ENCODE measurements at places on chromosomes 5 and 9.

DNA sequence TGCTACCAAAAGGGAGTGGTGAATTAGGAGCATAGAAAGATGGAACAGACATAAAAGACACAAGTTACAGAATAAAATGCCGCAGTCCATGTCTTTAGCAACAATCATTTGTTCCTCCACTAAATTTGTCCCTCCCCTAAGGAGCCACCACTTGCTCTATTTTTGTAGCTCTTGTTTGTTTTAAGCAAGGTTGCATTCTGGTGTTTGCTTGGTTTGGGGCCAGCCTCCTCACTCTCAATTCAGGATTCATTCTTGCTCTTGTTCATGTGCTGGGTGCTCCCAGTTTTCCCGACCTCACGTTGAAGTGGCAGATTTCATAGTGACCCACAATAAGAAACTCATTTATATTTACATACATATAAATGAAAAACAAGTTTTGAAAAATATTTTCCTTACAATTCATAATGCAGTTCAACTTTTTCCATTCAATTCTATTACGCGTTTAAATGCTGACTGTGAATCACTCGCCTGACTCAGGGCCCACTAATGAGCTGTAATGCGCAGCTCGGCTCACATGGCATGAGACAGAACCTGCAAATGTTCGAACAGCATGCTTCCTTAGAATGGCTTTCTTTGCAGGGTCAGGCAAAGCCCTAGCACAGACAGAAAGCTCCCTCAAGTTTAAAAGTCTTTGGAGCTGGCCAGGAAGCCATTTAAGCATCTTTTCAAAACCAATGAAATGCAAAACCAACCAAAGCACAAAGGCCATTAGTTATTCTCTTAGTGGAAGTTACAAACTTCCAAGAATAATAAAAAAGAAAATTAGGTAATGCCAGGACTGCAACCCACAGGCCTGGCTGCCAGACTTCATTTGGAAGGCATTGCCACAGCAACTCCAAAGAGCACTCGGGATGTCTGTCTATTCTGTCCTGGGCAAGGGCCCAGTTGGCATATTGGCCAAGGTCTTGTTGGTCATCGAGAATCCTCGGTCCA is 41.7 kb downstream of the RETREG1 start:
- DNase-seq, result no peak
- peaks cover 9% of the 10 kb centered on the region for H3K36me3 ChIP-seq
- no peak overlapping the region for H3K4me3 ChIP-seq
- H3K4me1 ChIP-seq, result peaks cover 8% of the 10 kb centered on the region
- no peak overlapping the region for H3K27ac ChIP-seq

DNA sequence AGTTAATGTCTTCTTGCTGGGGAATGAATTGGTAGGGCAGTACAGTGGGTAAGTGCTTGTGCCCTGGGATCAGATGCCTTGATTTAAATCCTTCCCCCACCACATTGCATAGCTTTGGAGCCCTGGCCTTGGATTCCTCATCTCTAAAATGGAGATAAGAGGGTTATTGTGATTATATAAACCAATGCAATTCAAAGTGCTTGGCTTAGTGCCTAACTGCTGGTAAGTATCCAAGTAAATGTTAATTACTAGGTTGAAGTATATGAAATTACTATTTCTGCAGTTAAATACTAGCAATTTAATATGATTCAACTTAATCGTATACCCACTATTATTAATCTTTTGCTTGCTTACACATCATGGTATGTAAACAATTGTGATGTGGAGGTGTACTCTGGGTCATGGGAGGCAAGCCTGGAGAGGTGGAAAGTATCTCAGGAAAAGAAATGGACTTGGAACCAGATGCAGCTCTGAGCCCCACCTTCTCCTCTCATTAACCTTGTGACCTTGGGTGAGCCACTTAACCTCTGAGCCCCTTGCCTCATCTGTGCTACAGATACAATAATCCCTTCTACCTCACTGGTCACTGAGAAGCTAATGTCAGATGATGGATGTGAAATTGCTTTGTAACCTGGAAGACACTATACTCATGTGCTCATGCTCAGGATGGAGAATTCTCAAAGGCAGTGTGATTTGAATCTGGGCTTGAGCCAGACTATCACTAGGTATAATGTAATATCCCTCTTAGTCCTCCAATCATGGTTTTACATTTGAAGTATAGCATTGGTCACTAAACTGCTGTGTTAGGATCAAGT is 23.8 kb downstream of the NEUROG1 start:
- no peaks in the 10 kb centered on the region for H3K36me3 ChIP-seq
- H3K4me3 ChIP-seq, result no peak overlapping the region
- no peak overlapping the region for H3K27ac ChIP-seq
- no peak for DNase-seq
- H3K27me3 ChIP-seq, result peaks cover 47% of the 10 kb centered on the region

- H3K4me1 ChIP-seq, result peaks cover 5% of the 10 kb centered on the region
- DNase-seq, result no peak
- H3K4me3 ChIP-seq, result no peak overlapping the region
- peaks cover 11% of the 10 kb centered on the region for H3K27me3 ChIP-seq
- H3K27ac ChIP-seq, result no peak overlapping the region
These were observed 536.6 kb downstream of the PDE4D start for GRCh38 chr5:59356813-59357380.

- H3K36me3 ChIP-seq, result no peaks in the 10 kb centered on the region
- no peak overlapping the region for H3K27ac ChIP-seq
- no peak overlapping the region for H3K4me3 ChIP-seq
- H3K27me3 ChIP-seq, result peaks cover 2% of the 10 kb centered on the region
These were observed 17.1 kb upstream of the IFNK start for GRCh38 chr9:27506981-27507380.

- no peak for DNase-seq
- peaks cover 24% of the 10 kb centered on the region for H3K4me1 ChIP-seq
- peaks cover 14% of the 10 kb centered on the region for H3K36me3 ChIP-seq
- H3K27ac ChIP-seq, result peak overlapping the region; percentile 85
- peaks cover 4% of the 10 kb centered on the region for H3K27me3 ChIP-seq
These were observed 1.3 kb downstream of the HINT2 start for GRCh38 chr9:35813434-35814105.

DNA sequence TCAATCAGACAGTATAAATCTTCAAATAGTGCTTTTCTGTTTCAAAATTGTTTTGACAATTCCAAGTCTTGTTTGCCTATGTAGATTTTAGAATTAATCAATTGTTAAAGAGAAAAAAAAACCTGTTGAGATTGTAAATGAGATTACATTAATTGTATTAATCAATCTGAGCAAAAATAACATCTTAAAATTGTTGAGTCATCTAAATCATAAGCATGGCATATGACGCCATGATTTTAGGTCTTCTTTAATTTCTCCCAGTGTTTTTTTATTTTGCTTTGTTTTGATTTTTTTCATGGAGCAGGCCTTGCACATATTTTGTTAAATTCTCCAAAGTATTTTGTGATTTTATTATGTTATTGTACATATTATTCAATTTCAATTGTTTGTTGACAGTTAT is 988.0 kb upstream of the SEMA6A start:
- no peak overlapping the region for H3K27ac ChIP-seq
- no peaks in the 10 kb centered on the region for H3K36me3 ChIP-seq
- DNase-seq, result no peak

GRCh38 chr9:105344283-105344682 is 99.8 kb downstream of the SLC44A1 start:
- DNase-seq, result no peak
- H3K27me3 ChIP-seq, result peaks cover 27% of the 10 kb centered on the region
- H3K36me3 ChIP-seq, result no peaks in the 10 kb centered on the region
- H3K4me1 ChIP-seq, result peaks cover 16% of the 10 kb centered on the region
- no peak overlapping the region for H3K4me3 ChIP-seq

DNA sequence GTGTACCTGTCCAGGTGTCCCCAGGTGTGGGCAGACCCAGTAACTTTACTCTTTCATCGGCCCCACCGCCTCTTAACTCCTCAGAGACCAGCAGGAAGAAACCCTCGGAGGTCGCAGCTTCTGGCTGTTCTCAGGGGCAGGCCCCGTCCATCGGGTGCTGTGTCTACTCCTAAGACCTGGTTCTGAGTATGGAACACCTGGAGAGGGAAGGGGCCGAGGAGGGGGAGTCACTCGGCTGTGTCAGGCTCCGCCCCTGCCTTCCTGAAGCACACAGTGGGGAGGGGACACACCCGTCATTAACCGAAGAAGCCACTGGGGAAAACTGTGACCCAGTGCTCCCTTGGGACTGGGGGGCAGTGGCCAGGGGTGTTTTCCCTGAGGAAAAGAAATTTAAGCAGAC is 22.3 kb downstream of the NTNG2 start:
- H3K4me3 ChIP-seq, result no peak overlapping the region
- H3K27me3 ChIP-seq, result peaks cover 10% of the 10 kb centered on the region
- no peak overlapping the region for H3K27ac ChIP-seq
- H3K36me3 ChIP-seq, result no peaks in the 10 kb centered on the region
- DNase-seq, result no peak

DNA sequence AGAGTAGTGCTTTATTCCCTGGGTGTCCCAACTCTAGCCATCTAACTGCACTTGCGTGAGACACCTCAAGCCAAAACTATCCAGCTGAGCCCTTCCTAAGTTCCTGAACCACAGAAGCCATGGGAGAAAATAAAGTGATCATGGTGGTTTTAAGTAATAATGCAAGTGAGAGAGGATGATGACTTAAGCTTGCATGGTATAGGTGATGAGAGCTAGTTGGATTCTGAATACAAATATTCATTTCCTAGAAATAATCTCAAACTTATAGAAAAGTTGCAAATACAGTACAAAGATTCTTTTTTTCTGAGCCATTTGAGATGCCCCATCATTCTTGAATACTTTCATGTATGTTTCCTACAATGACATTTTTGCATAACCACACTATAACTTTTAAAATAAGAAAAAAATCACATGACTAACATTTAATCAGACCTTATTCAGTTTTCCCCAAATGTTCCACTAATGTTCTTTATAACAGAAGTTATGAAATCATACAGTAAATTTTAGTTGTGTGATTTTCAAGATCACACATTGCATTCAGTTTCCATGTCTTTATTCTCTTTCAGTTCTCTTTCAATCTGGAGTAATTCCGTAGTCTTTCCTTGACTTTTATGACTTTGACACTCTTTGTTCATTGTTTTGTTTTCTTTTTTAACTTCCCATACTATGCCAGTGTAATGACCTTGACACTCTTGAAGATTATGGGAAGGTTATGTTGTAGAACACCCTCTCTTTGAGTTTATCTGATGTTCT is 5.5 kb upstream of the AK3 start:
- peaks cover 7% of the 10 kb centered on the region for H3K4me1 ChIP-seq
- H3K36me3 ChIP-seq, result no peaks in the 10 kb centered on the region
- H3K27ac ChIP-seq, result no peak overlapping the region
- no peak overlapping the region for H3K4me3 ChIP-seq
- DNase-seq, result no peak

- no peaks in the 10 kb centered on the region for H3K27me3 ChIP-seq
- H3K27ac ChIP-seq, result no peak overlapping the region
- no peaks in the 10 kb centered on the region for H3K36me3 ChIP-seq
- H3K4me3 ChIP-seq, result no peak overlapping the region
- DNase-seq, result no peak
These were observed 675.9 kb upstream of the ZNF608 start for GRCh38 chr5:125422342-125422741.

DNA sequence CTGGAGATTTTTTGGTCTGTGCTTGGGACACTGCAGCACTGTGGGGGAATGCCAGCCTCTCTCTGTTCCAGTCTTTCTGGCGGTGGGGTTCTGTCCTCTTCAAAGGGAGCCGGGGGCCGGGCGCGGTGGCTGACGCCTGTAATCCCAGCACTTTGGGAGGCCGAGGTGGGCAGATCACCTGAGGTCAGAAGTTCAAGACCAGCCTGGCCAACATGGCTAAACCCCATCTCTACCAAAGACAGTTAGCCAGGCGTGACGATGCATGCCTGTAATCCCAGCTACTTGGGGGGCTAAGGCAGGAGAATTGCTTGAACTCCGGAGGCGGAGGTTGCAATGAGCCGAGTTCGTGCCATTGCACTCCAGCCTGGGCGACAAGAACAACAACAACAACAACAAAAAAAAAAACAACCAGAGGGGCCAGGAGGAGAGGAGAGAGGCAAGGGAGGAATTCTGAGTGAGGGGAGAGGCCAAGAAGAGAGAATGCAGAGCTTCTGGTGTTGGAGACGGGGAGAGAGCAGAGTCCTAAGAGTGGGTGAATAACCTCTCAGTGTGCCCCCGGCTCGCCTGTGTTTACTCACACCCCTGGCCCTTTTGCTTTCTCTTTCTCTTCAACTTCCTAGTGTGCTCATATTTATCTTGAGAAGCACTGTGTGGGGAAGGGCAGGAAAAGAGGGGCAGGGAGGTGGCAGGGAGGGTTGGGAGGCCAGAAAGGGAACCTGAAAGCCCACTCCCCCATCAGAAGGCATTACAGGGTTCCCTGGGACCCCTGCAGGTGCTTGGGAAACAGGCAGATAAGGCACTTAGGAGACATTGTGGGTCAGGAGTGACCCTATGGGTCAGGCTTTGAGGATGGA is 3.2 kb upstream of the SET start:
- H3K27ac ChIP-seq, result peak overlapping the region; percentile 92
- H3K4me3 ChIP-seq, result peak overlapping the region; percentile 94
- peak; percentile 33 for DNase-seq
- H3K27me3 ChIP-seq, result no peaks in the 10 kb centered on the region
- peaks cover 31% of the 10 kb centered on the region for H3K4me1 ChIP-seq
- H3K36me3 ChIP-seq, result peaks cover 9% of the 10 kb centered on the region

GRCh38 chr5:134568761-134569695 is 43.6 kb downstream of the JADE2 start:
- H3K27ac ChIP-seq, result peak overlapping the region; percentile 71
- no peaks in the 10 kb centered on the region for H3K27me3 ChIP-seq
- peaks cover 2% of the 10 kb centered on the region for H3K4me1 ChIP-seq
- H3K36me3 ChIP-seq, result peaks cover 54% of the 10 kb centered on the region
- DNase-seq, result no peak

GRCh38 chr5:116766470-116766947 is 191.9 kb upstream of the SEMA6A start:
- no peaks in the 10 kb centered on the region for H3K36me3 ChIP-seq
- H3K27me3 ChIP-seq, result no peaks in the 10 kb centered on the region
- H3K4me3 ChIP-seq, result no peak overlapping the region
- peak; percentile 5 for DNase-seq
- no peak overlapping the region for H3K27ac ChIP-seq

- H3K4me3 ChIP-seq, result no peak overlapping the region
- peaks cover under 1% of the 10 kb centered on the region for H3K4me1 ChIP-seq
- H3K27ac ChIP-seq, result no peak overlapping the region
- peaks cover 5% of the 10 kb centered on the region for H3K27me3 ChIP-seq
- no peak for DNase-seq
These were observed 299.9 kb upstream of the MSX2 start for GRCh38 chr5:174424219-174425053.

GRCh38 chr5:16350816-16351215 is 114.8 kb downstream of the ZNF622 start:
- H3K27me3 ChIP-seq, result no peaks in the 10 kb centered on the region
- no peaks in the 10 kb centered on the region for H3K36me3 ChIP-seq
- H3K4me1 ChIP-seq, result no peaks in the 10 kb centered on the region
- no peak overlapping the region for H3K27ac ChIP-seq

- H3K27ac ChIP-seq, result peak overlapping the region; percentile 89
- no peaks in the 10 kb centered on the region for H3K27me3 ChIP-seq
- H3K4me3 ChIP-seq, result peak overlapping the region; percentile 94
These were observed 496 bp downstream of the MAPK9 start for GRCh38 chr5:180291234-180291940.

GRCh38 chr5:24272741-24273140 is 372.0 kb downstream of the CDH10 start:
- H3K4me3 ChIP-seq, result no peak overlapping the region
- H3K36me3 ChIP-seq, result no peaks in the 10 kb centered on the region
- H3K27me3 ChIP-seq, result no peaks in the 10 kb centered on the region
- no peaks in the 10 kb centered on the region for H3K4me1 ChIP-seq
- no peak for DNase-seq

- H3K27me3 ChIP-seq, result peaks cover 10% of the 10 kb centered on the region
- no peak for DNase-seq
- no peak overlapping the region for H3K4me3 ChIP-seq
- peaks cover 19% of the 10 kb centered on the region for H3K4me1 ChIP-seq
These were observed 160.3 kb downstream of the HSD17B3 start for GRCh38 chr9:96141666-96142065.

GRCh38 chr5:149356391-149356790 is 1.5 kb upstream of the PCYOX1L start:
- H3K4me1 ChIP-seq, result peaks cover 68% of the 10 kb centered on the region
- no peak overlapping the region for H3K4me3 ChIP-seq
- H3K36me3 ChIP-seq, result peaks cover 59% of the 10 kb centered on the region
- DNase-seq, result peak; percentile 27

Measured in T-helper 2 cell treated with Interferon-gamma antibody and Interleukin-4, amounts not matched to agents 5 μg/mL and 100 μg/mL, for 36 hours (primary cell).